ENCODE measurements at places on chromosomes 5 and 9. TPM values are rescaled to one million over a fixed set of nuclear protein-coding genes. Genes with fewer than 3 reads are reported as not detected.

SLC4A9 gene
- not detected for total RNA-seq

TMED7 gene
- 96.3 TPM for total RNA-seq

OLFML2A gene
- total RNA-seq = 4.6 TPM

MEIKIN gene
- not detected for total RNA-seq

MELK gene
- total RNA-seq = 5.7 TPM

CFAP157 gene
- not detected for total RNA-seq

PCDHB16 gene
- 0.69 TPM for total RNA-seq

Data from dermis lymphatic vessel endothelial cell (primary cell).